ENCODE measurements at places on chromosomes 2 and 18.

GRCh38 chr2:86081724-86082123, 24.0 kb downstream of the POLR1A start:
- DNase-seq: no peak

DNA sequence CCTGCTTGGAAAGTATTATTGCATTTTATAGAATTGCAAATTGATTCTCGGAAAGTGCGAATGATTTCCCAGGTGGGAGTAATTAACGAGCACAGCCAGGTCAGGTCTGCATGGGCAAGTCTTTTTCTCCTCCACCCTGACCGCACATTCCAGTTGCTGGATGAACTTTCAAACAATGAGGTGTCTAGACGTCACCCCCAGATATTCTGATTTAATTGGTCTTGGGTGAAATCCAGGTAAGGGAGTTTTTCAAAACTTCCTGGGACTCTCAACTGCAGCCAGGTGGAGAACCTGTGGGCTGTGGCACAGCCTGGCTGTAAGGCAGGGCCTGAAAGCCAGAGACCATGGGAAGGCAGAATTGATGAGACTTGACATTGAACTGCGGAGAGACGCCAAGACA, 15.9 kb upstream of the RNF152 start:
- DNase-seq: no peak

DNA sequence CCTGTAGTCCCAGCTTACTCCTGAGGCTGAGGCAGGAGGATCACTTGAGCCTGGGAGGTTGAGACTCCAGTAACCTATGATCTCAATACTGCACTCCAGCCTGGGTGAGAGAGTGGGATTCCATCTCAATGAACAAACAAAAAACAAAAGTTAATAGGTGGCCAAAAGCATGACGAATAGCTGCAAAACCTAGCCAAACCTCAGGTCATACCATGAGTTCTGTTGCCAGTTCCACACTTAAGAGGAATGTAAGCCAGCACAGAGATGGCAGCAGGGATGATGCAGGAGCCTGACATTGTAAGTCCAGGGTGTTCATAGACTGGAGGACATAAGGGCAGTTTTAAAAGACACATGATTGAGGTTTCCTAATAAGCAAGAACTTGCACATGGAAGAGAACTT, 55.3 kb upstream of the RMDN2 start:
- DNase-seq: no peak

- DNase-seq: no peak
Measured at GRCh38 chr2:192424243-192424642, 229.5 kb upstream of the TMEFF2 start.

- no peak for DNase-seq
Measured at GRCh38 chr2:233115121-233115520, 55.0 kb downstream of the INPP5D start.

- no peak for DNase-seq
Measured at GRCh38 chr2:39933196-39933595, 154.1 kb upstream of the THUMPD2 start.

GRCh38 chr18:65146482-65147021, 604.3 kb upstream of the CDH7 start:
- no peak for DNase-seq

DNA sequence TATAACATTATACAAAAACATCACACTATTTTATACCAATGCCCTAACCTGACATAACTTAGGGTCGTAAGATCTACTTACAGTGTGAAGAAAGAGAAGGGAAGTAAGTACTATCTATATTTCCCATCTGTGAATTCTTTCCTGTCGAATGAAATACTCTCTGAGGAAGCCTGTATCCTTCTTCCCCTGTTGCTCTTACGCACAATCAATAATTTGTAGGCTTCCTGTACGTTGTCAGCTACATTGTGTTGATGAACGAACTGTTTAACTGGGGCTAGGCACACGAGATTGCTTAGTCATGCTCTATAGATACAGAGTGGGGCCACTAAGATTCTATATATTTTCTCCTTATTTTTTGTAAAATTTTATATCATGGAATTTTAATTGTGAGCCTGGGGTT, 1125.0 kb upstream of the CELF4 start:
- no peak for DNase-seq

DNA sequence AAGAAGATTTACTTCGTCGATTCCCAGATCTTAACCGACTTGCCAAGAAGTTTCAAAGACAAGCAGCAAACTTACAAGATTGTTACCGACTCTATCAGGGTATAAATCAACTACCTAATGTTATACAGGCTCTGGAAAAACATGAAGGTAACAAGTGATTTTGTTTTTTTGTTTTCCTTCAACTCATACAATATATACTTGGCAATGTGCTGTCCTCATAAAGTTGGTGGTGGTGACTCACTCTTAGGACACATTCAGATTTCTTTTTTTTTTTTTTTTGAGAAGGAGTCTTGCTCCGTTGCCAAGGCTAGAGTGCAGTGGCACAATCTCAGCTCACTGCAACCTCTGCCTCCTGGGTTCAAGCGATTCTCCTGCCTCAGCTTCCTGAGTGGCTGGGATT, 26.8 kb downstream of the MSH2 start:
- no peak for DNase-seq

DNA sequence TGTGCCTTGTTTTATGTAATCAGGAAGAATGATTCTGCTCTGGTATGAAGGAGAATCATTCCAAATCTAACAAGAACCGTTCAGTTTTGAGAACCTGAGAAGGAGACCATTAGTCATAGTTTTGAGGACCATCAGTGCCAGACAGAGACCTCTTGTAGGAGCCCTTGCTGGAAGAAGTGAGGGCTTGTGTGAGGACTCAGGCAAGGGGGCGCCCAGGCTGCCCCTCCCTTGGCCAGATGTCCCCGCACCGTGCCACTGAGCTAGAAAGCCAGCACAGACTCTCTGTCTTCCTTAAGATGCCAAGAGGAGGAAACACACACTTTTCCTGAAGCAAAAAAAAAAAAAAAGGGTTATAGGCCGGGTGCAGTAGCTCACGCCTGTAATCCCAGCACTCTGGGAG, 55.7 kb upstream of the SLC39A10 start:
- no peak for DNase-seq
